Astrocyte (in vitro differentiated cells and primary cell): ENCODE measurements at places on chromosomes 11 and 22. TPM values are rescaled to one million over a fixed set of nuclear protein-coding genes. Genes with fewer than 3 reads are reported as not detected.

- no peaks in the 10 kb centered on the region for H3K27me3 ChIP-seq
- no peaks in the 10 kb centered on the region for H3K4me1 ChIP-seq
- no peaks in the 10 kb centered on the region for H3K36me3 ChIP-seq
- no peak for DNase-seq
- no peak overlapping the region for H3K4me3 ChIP-seq
- H3K27ac ChIP-seq = no peak overlapping the region
Measured at GRCh38 chr11:70594031-70594430, 195.7 kb downstream of the CTTN start.

DNA sequence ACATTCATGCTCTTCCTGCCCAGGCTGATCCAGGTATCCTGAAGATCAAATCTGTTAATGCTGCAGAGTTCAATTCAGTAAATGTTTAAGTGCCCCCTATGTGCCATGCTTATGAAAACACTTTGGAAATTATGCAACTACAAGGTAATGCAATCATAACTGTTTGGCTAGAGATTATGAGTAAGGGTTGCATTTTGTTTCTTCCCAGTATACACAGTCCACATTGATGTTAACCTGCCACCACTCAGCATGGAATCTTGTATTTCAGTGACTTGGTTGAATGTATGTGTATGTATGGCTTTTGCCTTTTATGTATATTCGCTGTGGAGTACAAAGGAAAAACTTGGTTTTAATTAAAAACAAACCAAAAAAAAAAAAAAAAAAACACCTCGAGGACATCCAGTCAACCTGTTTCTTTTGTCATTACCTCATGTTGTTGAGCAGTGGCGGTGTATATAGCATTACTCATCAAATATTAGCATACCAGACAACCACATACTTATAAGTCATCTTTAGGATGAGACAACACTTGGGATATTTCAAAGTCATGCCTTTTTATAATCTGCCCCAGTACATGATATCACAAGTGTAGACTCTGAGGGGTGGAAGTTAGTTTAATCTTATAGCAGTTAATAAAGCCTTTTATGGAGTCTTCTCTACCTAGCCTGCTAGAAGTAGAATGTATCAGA is 86.1 kb upstream of the HORMAD2 start:
- H3K27ac ChIP-seq = peak overlapping the region; percentile 84
- H3K4me1 ChIP-seq = peaks cover 33% of the 10 kb centered on the region
- H3K36me3 ChIP-seq = peaks cover 3% of the 10 kb centered on the region
- H3K27me3 ChIP-seq = no peaks in the 10 kb centered on the region
- DNase-seq = peak; percentile 92
- no peak overlapping the region for H3K4me3 ChIP-seq

GRCh38 chr22:48908547-48908946 is 919.1 kb downstream of the BRD1 start:
- DNase-seq = no peak
- no peak overlapping the region for H3K27ac ChIP-seq
- no peaks in the 10 kb centered on the region for H3K4me1 ChIP-seq
- H3K36me3 ChIP-seq = no peaks in the 10 kb centered on the region
- no peak overlapping the region for H3K4me3 ChIP-seq
- no peaks in the 10 kb centered on the region for H3K27me3 ChIP-seq

DNA sequence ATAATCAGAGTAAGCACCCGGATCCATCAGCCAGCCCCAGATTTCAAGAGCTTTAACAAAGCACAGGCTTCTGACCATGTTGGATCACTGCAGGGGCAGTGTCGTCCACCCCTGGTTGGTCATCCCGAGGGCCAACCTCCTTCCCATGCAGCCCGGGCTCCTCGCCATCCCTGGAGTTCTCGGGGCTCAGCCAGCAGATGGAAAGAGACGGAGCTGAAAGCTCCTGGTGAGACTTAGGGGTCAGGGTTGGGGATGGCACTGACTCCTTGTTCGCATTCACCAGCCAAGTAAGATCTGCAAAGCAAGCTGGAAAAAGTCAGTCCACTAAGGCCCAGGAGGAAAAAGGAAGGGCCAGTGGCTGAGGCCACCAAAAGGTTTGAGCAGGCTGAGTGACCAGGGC is 888.9 kb downstream of the BRD1 start:
- no peaks in the 10 kb centered on the region for H3K4me1 ChIP-seq
- H3K27me3 ChIP-seq = no peaks in the 10 kb centered on the region
- no peak overlapping the region for H3K27ac ChIP-seq
- H3K4me3 ChIP-seq = no peak overlapping the region
- no peaks in the 10 kb centered on the region for H3K36me3 ChIP-seq

- H3K4me1 ChIP-seq = peaks cover 29% of the 10 kb centered on the region
- H3K36me3 ChIP-seq = no peaks in the 10 kb centered on the region
- no peak within 1 kb of the TSS for H3K27ac ChIP-seq
- H3K27me3 ChIP-seq = no peaks in the 10 kb centered on the region
Measured at GRCh38 chr11:75351541-75351790, at the start of gene ARRB1. Gene ARRB1 (minus strand): TSS chr11:75351661. CDS start chr11:75351607, 54 bp downstream.

FAM111B gene
- 0.72 and 0.95 TPM in 2 replicates for total RNA-seq

DNA sequence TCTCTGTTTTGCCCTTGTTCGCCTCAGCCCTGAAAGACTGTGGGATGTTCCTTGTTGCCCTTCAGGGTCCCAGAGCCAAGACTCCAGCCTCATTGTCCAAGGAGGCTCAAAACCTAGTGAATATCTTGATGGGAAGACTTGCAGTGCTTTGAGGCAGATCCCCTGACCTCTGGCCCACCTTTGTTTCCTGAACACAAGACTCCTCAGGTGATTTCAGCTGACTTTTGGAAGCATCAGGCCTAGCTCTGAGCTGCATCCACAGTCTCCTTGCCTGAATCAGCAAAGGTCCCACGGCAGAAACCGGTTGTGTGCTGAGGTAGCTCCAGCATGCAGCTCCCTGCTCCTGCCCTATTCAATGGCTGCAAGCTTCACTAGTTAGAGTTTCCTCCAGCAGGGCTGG is 159.3 kb upstream of the B3GAT1 start:
- no peaks in the 10 kb centered on the region for H3K4me1 ChIP-seq
- H3K36me3 ChIP-seq = no peaks in the 10 kb centered on the region
- DNase-seq = no peak
- H3K27me3 ChIP-seq = no peaks in the 10 kb centered on the region
- H3K4me3 ChIP-seq = no peak overlapping the region

GRCh38 chr11:125300791-125301218 is 136.3 kb downstream of the PKNOX2 start:
- peaks cover 14% of the 10 kb centered on the region for H3K4me1 ChIP-seq
- no peak overlapping the region for H3K4me3 ChIP-seq
- no peaks in the 10 kb centered on the region for H3K27me3 ChIP-seq
- H3K36me3 ChIP-seq = no peaks in the 10 kb centered on the region

OR2AT4 gene
- total RNA-seq = not detected in 2 replicates
